ENCODE measurements at places on chromosomes 13 and 19.

DNA sequence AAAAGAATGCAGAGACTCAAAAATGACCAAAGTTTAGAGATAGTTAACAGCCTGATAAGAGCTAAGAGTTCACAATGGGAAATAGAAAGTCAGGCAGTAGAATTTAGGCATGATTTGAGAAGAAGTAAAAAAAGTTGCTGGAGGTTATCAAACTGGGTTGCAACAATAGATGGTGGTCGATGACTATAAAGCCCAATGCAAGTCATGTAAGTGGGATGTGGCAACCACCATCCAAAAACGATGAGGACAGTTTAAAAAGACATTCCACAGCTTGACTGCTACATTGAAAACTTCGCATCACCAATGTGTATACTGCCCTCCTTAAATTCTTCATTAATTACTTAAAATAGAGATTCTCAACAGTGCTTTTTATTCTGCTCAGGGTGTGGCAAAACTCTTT, 19.7 kb downstream of the ELF1 start:
- DNase-seq: no peak

DNA sequence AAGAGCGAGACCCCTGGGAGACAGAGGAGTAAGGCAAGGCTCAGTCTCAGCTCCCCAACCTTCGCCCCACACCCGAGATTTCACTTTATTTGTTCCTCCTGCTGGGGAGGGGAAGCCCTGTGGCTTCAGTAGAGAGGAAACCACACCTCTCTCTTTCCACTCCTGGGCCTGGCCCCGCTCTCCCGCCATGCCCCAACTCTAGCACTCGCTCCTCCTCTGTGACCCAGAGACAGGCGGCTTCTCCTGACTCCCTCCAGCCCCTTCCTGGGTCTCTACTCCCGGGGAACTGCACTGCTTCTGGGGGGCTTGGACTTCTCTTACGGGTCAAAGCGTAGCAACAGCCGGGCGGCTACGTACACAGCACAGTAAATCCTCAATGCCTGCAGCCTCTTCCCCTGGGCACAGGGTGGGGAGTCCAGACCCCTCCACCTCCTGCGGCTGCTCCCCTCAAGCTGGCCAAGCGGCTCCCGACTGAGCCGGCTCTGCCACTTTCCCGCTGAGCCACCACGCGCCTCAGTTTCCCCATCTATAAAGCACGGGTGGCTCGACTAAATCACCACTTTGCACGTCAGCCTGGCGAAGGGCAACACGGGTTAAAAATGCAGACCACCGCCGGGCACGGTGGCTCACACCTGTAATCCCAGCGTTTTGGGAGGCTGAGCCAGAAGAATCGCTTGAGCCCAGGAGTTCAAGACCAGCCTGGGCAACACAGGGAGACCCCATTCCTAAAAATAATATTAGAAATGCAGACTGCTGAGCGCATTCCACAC, 1.4 kb downstream of the RNF126 start:
- peak; percentile 32 for DNase-seq

DNA sequence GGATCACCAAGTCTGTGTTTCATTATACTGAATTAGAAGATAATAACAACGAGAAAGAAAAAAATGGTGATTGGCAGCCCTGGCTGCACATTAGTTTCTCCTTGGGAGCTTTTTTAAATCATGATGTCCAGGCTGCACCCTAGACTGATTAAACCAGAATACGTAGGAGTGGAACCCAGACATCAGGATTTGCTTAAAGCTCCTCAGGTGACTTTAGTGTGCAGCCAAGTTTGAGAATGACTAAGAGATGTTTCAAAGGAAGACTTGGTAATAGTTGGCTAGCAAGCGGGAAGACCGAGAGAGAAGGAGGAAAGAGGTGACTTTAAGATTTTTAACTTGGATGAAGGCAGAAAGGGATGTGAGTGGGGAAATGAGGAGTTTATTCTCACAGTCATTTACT, 71.4 kb upstream of the SERP2 start:
- no peak for DNase-seq

DNA sequence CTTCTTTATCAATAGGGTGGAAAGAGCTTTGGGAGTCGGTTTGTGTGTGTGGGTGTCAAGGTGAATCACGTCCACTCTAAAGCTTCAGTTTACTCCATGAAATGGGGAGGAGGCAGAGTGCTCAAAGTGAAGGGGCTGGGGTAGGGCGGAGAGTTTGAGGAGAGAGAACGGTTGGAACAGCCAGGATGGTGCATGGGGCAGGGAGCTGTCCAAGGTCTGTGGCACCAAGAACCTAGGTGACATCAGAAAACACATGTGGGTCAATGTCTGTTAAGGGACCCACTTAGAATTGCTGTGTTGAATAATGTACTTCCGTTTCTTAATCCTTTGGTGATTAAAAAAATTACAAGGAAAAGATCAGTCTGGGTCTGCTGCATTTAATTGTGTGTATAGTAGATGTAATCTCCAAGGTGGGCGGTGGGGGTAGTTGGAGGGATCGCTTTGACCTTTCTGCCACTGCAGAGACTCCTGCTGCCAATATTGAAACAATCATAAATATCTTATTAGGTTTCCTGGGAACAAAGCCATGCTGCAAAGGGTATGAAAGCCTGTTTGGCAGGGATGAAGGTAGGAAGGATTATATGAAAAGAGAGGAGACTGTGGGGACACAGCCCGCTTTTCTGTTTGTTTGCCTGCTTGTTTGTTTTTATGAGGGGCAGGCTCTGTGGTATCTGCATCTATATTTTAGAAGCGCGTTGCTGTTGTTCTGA, 122.3 kb downstream of the ATP8A2 start:
- DNase-seq: no peak

DNA sequence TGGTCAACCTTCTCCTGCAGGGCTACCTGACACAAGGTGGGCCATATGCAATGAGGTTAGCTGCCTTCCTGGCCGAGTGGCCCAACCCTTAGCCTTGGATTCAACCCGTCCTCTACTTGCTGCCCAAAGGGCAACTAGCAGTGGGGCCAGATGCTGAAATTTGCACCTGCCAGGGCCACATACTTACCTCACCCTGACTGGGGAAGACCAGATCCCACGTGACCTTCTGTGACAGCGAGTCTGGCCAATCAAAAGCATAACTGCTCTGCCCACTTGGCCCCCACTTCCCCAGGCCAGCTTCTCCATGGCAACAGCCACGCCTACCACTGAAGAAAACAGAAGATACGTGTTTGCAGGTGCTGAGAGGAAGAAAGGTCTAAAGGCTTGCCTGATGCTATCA, 10.9 kb downstream of the PEG3 start:
- DNase-seq: no peak

GRCh38 chr13:112177450-112178288, 110.7 kb downstream of the SOX1 start:
- no peak for DNase-seq

DNA sequence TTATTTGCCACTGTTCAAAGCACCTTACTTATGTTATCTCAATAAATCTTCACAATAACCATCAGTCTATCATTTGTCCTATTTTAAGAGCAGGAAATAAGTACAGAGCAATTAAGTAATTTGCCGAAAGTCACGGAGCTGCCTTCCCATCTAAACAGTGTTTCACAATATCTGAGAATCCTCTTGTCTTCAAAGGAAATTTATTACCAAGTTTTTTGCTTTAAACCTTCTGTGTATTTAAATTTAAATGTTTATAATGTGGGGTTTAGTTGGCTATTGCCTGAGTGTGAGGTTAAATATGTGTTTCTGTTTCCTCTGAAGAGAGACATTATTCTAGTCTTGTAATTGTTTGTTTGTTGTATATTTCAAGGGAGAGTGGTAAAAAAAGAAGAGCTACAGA, 633.1 kb downstream of the EFNB2 start:
- no peak for DNase-seq

- DNase-seq: no peak
Observed at GRCh38 chr13:28728642-28729041, 9.9 kb upstream of the SLC46A3 start.

DNA sequence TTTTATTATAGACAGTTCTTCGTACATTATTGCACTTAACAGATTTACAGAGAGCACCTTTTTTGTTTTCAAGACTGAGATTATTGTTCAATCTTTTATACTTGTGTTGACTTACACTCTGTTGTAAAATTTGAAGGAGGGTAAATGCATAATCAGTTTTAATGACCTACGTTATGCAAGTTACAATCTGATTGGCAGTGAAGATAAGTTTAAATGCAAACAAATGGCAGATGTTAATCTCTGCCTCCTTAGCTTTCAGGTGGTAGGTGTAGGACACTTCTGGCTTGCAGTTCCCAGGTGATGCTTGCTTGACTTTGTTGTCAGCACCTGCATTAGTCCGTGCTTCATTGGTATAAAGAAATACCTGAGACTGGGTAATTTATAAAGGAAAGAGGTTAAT, 424.9 kb downstream of the FGF9 start:
- no peak for DNase-seq

DNA sequence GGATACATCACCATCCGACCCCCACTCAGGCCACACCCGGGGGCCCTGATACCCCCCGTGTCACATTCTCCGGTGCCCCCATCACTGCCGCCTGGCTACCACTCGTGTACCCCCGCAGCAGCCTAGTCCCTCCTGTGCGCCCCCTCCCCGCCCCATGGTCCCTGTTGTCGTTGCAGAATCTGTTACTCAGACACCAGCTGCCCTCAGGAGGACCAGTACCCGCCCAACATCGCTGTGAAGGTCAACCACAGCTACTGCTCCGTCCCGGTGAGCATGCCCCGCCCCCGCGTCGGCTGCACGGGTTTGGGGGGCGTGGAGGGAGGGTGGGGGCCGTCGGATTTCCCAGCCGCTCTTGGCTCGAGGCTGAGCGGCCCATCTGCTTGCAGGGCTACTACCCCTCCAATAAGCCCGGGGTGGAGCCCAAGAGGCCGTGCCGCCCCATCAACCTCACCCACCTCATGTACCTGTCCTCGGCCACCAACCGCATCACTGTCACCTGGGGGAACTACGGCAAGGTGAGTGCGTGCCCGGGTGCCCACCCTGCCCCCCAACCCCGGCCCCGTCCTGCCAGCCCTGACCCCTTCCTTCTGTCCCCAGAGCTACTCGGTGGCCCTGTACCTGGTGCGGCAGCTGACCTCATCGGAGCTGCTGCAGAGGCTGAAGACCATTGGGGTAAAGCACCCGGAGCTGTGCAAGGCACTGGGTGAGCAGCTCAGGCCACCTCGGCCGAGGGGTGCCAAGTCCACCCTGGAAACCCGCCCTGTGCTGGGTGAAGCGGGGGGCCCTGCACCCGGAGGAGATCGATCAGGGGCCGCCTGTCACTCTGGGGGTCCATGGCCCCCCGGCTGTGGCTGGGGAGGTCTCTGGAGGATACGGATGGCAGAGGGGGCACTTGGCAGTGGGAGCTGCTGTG, 21.1 kb downstream of the PIAS4 start:
- no peak for DNase-seq

DNA sequence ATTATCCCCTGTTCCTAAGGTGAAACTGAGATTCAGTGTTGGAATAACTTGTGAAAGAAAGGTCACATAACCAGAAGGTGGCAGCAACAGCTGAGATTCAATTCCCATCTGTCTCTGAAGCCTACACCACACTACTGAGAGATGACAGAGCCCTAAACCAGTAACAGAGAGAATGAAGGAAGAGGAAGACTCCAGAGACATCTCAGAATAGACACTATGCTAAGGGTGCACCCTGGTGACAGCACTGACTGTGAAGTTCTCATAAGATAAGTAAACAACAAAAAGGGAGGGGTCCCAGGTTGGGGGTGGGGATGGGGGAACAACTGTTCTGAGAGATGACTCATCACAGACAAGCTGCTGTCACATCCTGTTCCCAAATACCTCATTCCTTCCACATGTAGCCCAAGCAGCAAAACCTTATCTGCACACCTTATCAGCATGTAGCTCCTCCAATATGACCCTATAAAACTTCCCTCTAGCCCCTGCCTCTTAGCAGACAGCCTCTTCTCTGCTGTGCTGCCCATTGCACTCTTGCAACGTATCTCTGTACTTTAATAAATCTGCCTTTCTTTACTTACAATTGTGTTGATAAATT, 46.5 kb downstream of the UTP14C start:
- DNase-seq: peak; percentile 58

DNA sequence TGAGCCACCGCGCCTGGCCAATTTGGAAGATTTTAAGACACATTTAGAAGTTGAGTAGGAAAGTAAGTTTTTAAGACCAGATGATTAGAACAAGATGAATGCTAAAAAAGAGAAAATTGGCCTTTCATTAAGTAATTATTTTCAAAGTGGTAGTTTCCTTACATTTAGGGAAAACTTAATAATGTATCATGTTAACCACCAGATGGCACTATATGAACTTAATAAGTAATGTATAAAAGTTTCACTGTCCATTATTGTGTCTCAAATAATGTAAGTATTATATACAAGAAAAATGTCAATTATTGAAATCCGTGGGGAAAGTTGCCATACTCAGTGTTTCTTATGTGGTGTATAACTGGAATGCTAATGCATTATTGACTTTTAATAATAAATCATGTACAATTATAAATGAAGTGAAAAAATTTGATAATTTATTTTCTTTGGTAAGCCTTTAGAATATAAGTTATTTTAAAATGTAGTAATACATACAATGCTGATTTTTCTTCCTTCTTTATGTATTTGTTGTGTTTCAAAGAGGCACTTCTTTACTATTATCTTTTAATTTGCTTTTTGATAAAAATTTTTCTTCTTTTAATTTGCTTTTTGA, 29.2 kb downstream of the COG6 start:
- peak; percentile 72 for DNase-seq

DNA sequence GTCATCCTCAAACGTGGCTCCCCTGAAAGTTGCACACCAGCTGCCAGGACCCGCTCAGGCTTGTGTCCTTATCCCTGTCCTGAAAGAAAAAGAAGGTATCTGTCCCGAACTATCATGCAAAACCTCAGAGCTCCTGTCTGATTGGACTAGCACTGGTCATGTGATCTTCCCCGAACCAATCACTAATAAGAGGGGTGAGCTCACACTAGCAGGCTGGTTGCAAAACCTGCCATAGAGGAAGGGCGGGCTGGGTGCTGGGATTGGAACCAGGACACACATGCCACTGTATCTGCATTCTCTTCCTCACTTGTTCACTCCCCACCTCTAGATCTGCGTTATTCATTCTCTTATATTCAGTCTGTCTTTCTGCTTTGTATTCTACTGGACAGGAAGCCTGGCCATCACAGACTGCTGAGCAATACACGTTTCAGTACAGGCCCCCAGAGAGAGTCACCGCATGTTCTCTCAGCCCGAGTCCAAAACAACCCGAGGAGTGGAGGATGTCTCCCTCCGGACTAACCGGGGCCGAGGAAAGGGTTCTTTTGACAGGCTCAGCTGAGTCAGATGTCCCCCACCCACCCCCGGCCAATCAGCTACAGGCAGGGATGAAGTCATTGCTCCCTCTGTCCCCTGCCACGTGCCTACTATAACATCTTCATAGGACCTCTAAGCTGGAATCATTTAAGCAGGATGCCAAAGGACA, 97.7 kb downstream of the SIPA1L3 start:
- DNase-seq: peak; percentile 98

GRCh38 chr13:50531917-50532899, 311.3 kb downstream of the DLEU7 start:
- peak; percentile 69 for DNase-seq

- no peak for DNase-seq
Observed at GRCh38 chr19:15935167-15935702, 906 bp upstream of the CYP4F11 start.

DNA sequence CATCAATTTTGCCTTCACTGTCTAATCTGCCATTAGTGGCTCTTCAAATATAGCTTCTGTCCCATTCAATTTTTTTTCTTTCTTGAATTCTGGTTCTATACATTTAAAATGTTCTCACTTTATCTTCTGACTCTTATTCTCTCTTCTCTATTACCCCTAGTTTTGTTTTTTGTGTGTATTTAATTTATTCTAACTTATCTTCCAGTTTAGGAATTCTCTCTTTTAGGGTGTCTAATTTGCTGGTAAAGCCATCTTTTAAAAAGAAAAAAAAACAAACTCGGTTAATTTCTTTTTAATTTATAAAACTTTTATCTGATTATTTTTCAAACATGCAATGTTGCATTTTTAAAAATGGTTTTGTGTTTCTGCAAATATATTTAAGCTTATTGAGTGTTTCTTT, 80.3 kb upstream of the OXGR1 start:
- DNase-seq: no peak

Data from choroid plexus epithelial cell (primary cell).